ENCODE measurements at places on chromosomes 6 and 20. TPM values are rescaled to one million over a fixed set of nuclear protein-coding genes. Genes with fewer than 3 reads are reported as not detected.
A peak's percentile ranks its signal among the peaks of the same experiment; 100 is the strongest.

- DNase-seq, result no peak
These were observed 5.7 kb upstream of the USP49 start for GRCh38 chr6:41900861-41901260.

- DNase-seq, result no peak
These were observed 181.1 kb downstream of the ERMARD start for GRCh38 chr6:169932491-169932890.

DNA sequence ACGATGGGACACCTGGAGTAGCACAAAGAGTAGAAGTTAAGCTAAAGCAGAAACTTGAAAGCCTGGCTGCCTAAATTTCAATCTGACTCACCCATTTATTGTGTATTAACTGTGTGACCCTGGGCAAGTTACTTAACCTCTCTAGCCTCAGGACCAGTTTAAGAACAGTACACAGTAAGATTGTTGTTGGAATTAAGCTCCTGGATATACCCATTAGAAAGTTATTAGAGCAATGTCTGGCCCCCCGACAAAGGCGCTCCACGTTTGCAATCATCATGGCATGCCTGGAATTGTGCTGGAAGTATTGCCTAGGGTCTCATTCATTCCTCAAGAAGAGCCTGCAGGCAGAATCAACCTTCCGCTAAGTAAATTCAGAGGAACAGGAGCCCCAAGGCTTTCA is 1.4 kb downstream of the SDC4 start:
- no peak for DNase-seq

DNA sequence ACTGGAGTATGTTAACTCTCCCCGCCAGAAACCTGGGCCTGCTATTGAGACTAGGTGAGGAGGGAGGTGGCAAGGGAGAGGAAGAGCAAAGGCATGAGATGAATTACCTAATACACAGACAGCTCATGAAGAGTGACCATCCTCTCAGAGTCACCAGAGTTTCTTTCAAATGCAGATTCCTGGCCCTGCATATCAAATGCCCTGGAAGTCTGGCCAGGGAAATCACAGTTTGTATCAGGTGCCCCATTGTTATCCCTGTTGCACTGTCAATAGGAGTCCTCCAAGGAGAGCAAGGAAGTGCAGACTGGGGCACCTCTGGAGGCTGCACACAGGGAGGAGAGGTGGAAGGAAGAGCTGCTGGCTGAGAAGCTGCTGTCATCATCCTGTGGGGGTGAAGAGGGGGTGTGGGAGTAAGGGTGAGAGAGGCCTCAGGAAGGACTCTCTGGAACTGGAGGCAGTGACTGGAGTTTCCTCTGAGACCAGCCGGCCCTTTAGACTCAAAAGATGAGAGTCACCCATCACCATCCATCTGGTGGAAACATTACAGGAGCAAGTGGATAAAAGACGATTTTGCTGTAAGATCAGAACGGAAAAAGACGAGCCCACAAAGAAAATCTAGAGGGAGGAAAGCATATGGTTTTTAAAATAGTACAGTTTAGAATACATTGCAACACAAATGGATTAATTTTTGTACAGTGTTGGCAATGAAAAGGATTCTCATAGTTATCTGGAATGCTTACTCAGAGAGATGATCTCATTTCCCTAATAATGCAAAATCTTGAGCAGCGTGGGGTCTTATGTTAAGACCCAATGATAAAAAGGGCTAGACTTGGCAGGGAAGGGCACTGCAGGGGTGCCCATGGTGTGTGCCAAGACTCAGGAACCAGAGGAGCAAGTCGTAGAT is 268.1 kb downstream of the UST start:
- no peak for DNase-seq

- DNase-seq, result no peak
These were observed 18.7 kb upstream of the RNF144B start for GRCh38 chr6:18368277-18369105.

GRCh38 chr6:108739496-108740330 is 108.5 kb upstream of the ARMC2 start:
- DNase-seq, result no peak

DNA sequence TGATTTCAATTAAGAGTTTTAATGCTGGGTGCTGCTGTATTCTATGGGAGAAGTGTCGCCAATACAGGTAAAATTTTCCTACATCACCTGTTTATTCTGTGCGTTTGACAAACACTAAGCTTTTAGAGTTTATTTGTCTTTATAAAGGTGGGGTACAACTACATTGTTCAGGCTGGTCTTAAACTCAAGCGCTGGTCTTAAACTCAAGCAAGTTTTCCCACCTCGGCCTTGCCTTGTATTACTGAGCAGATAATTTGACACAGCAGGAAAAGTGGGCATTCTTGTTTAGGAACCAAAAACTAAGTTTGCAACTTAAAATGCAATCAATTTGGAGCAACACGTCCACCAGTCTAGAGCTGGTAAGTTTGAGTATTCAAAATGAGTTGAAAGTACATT is 112.9 kb upstream of the BTN3A2 start:
- no peak for DNase-seq

DNA sequence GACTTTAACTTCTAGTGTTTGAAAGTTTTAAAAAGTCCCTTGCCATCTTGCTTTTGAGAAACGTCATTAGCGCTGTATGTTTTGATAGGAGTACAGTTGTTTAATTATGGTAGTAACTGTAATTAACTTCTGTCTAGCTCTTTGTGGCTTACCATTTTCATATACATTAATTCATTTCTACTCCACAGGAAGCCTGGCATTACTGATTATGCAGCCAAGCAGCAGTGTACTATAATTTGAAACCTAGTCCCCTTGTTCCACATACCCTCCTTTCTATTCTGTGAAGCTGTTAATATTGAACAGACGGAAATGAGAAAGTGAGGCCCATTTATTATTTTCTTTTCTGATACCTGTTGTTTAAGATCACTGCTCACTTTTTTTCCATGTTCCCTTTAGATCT is 235.4 kb downstream of the CDKAL1 start:
- peak; percentile 78 for DNase-seq

DNA sequence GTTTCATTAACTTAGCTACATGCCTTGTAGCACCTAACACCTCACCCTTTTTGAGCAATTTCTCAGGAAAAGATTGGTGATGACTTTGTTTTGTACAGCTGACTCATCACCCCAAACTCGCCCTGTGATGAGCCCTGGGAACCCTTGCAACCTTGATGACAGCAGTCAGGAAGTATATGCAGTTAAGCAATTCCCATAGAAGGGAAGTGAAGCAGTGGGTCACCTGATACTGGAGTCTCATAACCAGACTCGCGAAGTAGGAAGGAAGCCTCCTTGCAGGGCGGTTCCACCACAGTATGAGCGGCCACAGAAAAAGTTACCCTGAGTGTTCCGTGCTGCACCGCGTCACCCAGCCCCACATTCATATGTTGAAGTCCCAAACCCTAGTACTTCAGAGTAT is 82.0 kb upstream of the EDN1 start:
- DNase-seq, result no peak

GRCh38 chr6:128508588-128509296 is 11.7 kb downstream of the PTPRK start:
- no peak for DNase-seq

- DNase-seq, result no peak
These were observed 60.0 kb downstream of the BMP2 start for GRCh38 chr20:6827472-6827871.

GRCh38 chr20:49979030-49979832 is 3.5 kb upstream of the SNAI1 start:
- DNase-seq, result peak; percentile 70

DNA sequence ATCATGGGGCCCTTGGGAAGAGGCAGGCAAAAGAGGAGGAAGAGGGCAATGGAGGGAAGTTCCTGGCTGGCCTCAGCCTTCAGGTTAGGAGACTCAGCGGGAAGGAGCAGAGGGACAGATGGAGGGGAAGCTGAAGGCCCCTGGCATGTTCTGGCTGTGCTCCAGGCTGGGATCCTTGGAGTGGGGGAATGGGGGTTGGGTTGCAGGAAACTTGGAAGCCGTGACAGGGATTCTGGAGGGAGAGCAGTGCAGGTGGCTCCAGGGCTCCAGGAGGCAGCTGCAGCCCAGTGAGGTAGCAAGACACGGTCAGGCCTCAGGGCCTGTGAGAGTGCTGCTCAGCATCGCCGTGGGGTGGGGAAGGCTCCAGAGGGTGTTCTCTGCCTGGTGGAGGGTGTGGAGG is 64.6 kb upstream of the SCP2D1 start:
- no peak for DNase-seq

- DNase-seq, result no peak
These were observed 97.7 kb downstream of the BTBD9 start for GRCh38 chr6:38542031-38542430.

DNA sequence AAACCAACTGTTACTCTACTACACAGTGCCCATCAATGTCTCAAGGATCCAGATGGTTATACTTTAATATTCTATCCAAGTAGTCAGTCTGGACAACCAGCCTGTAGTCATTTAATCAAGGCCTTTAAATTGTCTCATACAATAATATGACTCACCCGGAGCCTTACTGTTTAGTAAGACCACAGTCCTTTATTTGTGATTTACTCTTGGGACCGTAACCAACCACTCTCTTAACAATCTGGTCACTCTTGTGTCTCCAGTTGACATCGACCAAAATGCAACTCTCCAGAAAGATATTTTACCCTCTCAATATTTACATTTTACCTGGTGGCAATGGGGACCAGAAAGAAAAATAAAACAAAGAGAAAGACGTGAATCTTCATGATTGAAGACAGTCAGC is 14.9 kb downstream of the DEFB114 start:
- DNase-seq, result no peak

GRCh38 chr6:14502551-14502950 is 385.0 kb downstream of the CD83 start:
- DNase-seq, result no peak

DNA sequence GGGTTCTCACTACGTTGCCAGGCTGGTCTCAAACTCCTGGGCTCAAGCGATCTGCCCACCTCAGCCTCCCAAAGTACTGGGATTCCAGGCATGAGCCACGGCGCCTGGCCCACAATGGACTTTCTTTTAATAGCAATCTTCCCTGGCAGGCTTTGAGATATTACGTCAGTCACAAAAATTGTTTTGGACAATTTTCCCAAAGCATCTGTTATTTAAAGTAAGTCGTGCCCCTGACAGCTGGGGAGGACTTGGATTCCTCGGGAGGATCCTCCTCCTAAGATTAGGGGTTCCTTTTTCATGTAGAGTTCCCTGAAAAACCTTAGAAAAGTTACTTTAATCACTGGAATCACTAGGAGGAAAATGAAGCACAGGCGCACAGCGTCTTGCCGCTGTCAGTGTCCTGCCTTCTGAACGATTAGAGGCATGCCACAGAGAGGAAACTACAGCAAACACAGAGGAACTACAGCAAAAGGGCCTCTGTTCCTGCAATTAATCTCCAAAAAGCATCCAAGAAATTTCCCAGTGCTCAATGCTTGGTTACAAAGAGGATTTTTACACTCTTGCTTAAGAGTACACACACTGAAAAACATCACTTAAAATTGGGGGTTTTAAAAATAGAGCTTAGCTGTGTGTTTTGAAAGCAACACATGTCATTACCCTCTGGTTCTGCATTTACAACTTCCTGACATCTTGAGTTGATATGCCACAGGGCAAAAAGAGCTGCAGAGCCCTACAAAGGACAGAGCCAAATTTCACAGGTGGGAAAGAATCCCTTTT is 4.5 kb downstream of the ACSS1 start:
- peak; percentile 47 for DNase-seq

- no peak for DNase-seq
These were observed 195.9 kb downstream of the CDH4 start for GRCh38 chr20:61447952-61448351.

DNA sequence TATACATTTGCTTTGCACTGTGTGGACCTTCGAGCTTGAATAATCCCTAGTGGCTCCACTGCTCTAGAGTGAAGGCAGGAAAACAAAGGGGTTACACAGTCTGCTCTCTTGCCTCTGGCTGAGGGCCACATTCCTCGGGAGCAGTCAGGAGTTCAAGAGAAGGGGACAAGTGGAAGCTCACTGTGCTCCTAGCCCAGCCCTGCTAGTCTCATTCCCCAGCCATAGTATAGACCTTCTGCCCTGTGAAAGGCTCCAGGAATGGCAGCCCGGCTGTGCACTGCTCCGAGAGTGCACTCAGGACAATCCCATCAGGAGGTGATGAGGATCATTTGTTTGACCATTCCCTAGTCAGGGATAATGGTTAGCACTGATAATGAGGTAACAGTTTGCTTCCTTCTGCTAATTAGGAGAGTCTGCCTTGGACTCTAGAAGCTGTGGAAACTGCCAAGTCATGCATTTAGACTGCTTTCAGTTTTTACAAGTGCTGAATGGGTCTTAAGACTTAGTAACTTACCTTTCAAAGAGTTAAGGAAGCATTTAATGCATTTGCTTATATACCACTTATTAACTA is 8.5 kb downstream of the IYD start:
- DNase-seq, result no peak

DNA sequence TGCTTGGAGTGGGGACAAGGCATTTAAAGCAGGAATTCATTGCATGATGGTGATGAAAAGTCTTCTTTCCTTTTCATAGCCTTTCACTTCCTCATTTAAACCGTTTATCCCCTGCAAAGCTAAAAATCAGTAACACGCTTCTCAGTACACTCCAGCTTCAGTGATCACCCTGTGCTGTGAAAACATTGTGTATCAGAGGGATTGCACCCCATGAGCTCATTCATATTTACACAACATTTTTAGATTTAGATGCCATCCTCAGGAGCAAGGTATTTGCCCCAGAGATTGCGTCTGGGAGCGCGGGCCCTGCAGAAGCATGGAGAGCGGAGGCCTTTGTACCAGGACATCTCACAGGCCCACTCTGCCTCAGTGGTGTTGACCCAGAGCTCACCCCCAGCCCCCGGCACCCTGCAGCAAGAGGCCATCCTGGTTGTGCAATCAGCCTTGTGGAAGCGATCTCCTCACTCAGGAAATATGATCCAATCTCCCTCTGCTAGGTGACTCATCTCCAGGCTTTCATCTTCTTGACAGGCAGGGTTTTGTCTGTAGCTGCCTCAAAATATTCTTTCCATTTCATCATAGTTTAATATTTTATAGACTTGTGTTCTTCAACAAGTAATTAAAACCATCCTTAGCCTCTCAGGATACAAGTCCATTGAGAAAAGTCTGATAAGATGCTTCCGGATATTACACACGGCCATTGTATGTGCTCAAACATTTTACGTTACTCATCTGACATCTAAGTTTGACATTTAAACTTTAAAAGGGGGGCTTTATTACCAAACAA is 38.9 kb upstream of the THBS2 start:
- no peak for DNase-seq

GRCh38 chr6:79070206-79070825 is 7.7 kb downstream of the PHIP start:
- no peak for DNase-seq

DNA sequence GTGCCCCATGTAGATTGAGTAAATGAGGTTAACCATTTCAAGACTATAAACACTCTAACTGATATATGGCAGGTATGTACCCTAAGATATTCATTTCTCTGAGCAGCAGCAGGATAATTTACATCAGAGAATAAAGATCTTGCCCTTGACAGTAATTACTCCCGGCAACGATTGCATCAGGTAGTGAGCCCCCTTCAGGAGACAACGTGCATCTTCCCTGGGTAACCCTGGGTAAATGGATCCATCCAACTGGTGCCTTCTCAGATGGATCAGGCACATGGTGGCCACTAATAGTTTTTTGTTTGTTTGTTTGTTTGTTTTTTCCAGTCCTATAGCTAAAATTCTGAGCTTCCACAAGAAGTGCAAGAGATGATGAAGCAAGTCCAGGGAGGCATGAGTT is 469.4 kb upstream of the SLC35B3 start:
- no peak for DNase-seq

Gene PDYN
- total RNA-seq, result not detected

Gene TSBP1
- not detected for total RNA-seq

Gene ASF1A
- total RNA-seq, result 9.4 TPM

Gene DEF6
- 80.5 TPM for total RNA-seq

Gene CAGE1
- total RNA-seq, result 1.1 TPM

Gene PNLDC1
- total RNA-seq, result not detected

Gene MYL9
- total RNA-seq, result 0.81 TPM

Gene SLA2
- total RNA-seq, result 19.4 TPM

Gene SLC22A16
- 25.6 TPM for total RNA-seq

Gene GFRA4
- total RNA-seq, result not detected

Data from hematopoietic multipotent progenitor cell (in vitro differentiated cells).